ENCODE measurements at places on chromosomes 3 and 15. TPM values are rescaled to one million over a fixed set of nuclear protein-coding genes. Genes with fewer than 3 reads are reported as not detected.

FOXL2NB gene
- total RNA-seq, result not detected

BCL2A1 gene
- not detected for total RNA-seq

CNTN3 gene
- total RNA-seq, result not detected

SPATA12 gene
- not detected for total RNA-seq

LMOD3 gene
- not detected for total RNA-seq

ALG1L2 gene
- not detected for total RNA-seq

RGMA gene
- 0.20 TPM for total RNA-seq

PRR20G gene
- not detected for total RNA-seq

ZMYND10 gene
- total RNA-seq, result 0.20 TPM

FGD5 gene
- total RNA-seq, result 74.3 TPM

TMEM108 gene
- not detected for total RNA-seq
